ENCODE measurements at places on chromosomes 4 and X.

GRCh38 chr4:184384810-184385557, 89.4 kb downstream of the IRF2 start:
- DNase-seq = no peak

DNA sequence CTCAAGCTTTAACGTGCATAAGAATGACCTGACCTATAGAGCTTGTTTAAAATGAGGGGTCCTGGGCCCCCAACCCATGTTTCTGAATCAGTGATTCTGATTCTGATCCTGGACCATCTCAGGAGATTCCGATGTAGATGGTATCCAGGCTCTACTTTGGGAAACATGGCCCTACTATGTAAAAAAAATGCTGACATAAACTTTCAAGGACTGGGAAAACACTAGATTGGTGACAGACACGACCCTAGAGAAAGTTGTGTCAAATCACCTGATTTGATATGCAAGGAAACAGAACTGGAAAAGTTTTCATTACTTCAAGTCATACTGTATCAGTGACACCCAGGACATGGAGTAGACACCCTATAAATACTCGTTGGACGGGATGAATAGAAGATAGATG, 328.5 kb downstream of the HNRNPD start:
- no peak for DNase-seq

- DNase-seq = no peak
Measured at GRCh38 chr4:132572210-132572609, 576.9 kb upstream of the PCDH10 start.

- no peak for DNase-seq
Measured at GRCh38 chr4:79445371-79445781, 37.3 kb upstream of the GK2 start.

DNA sequence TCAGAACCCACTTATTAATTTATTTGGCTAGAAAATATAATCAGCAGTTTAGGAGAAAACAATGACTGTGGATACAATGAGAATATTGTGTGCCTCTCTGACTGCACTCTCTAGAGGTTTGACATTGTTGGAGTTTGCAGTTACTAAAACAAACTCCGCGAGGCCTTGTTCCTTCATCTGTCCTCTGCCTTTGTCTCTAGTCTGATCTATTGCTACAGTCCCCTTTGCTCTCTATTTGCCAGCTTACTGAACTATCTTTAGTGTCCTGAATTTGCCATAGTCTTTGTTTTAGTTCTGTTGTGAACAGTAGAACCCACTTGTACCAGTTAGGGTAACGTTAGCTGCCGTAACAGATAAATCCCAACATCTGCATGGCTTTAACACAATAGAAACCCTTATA, 81.4 kb upstream of the RPS6KA3 start:
- DNase-seq = no peak
